ENCODE measurements at places on chromosomes 13 and 19. TPM values are rescaled to one million over a fixed set of nuclear protein-coding genes. Genes with fewer than 3 reads are reported as not detected.
A peak's percentile ranks its signal among the peaks of the same experiment; 100 is the strongest.

The TM9SF2 gene
- 116 TPM for total RNA-seq

GRCh38 chr19:35206855-35207254 lies 21.7 kb downstream of the FAM187B start:
- DNase-seq, result no peak

The TMPRSS9 gene
- not detected for total RNA-seq

GRCh38 chr13:109212650-109213049 lies 573.7 kb downstream of the IRS2 start:
- DNase-seq, result peak; percentile 19

The PSG6 gene
- not detected for total RNA-seq

The PRR22 gene
- total RNA-seq, result 2.9 TPM

- DNase-seq, result peak; percentile 39
Observed at GRCh38 chr13:45327253-45327955, 13.6 kb downstream of the TPT1 start.

GRCh38 chr19:53019684-53020083 lies 6.0 kb downstream of the ERVV-1 start:
- no peak for DNase-seq

The FCGBP gene
- total RNA-seq, result 0.06 TPM

DNA sequence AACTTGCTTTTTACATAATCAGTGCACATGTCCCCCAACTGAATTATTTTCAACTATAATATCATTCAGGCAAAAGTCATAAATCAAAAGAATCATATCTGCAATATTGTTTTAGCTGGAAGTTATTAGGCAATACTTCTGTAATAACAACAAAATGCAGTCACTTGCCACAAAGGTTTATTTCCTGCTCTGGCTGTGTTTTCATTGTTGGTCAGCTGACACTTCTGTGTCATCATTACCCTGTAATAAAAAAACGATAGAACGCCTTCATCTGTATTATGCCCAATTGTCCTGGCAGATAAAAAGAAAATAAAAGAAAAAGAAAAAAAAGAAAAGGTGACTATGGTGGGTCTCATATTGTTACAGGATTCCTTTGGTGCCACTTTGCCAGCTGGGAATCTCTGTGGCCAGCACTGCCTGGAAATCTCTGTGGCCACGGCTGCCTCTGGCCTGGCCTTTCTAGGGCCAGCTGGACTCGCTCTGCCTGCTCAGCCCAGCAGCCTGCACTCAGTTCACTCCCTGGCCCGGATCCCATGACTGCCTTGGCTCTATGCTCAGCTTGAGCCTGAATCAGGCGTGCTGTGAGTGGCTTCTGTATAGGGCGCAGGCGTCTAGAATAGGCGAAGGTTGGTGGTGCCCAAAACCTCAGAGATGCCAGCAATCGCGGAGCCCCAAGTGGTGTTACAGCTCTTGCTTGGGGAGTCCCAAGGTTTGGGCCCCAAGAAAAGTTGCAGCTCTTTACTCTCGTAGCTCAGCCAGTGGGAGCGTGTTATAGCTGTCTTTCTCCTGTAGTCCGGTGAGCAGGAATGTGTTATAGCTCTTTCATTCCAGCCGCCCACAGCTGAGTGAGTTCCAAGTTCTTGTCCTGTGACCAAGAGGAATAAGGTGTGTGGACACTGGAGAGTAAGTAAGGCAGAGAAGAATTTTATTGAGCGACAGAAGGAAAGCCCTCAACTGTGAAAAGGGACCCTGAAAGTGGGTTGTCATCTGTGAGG lies 1227.1 kb downstream of the SLITRK1 start:
- DNase-seq, result peak; percentile 91

The ZFR2 gene
- not detected for total RNA-seq

The SNRNP70 gene
- total RNA-seq, result 207 TPM

DNA sequence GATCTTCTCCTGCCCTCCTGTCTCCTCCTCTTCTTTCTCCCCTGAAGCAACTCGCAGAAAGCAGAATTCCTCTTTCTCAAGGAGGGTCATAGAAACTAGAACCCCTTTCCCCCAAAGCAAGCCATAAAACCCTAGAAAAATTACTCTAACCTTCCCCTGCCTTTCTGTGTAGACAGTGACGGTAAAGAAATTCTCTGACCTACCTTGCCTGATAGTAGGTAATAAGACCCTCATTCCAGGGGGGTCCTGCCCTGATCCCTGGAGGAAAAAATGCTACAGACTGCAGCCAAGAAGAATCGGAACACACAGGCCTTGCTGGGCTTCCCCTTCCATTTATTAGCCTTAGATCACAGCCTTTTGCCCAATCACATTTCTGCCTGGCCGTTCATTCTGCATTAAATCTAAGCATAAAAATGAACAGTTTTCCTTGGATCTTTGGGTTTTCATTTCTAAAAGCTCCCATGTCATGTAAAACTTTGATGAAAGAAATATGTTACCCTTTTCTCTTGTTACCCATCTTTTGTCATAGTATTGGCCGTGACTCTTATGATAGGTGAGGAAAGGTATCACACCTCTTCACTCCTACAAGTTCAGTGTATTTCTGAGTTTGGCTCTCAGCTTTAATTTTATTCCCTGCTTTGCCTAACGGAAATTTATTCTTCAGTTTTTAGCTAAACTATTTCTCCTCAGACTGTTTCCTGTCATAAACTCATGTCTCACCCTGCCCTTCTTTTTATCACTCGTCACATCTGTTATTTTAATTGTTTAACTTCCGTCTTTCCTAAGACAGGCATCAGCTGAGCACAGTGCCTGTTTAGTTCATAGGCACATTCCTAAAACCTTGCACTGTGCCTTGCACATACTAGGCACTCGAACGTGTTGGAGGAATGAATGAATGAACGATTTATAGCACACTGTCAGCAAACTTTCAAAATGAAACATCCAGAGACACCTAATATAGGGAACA lies 20.4 kb upstream of the CPB2 start:
- DNase-seq, result no peak

DNA sequence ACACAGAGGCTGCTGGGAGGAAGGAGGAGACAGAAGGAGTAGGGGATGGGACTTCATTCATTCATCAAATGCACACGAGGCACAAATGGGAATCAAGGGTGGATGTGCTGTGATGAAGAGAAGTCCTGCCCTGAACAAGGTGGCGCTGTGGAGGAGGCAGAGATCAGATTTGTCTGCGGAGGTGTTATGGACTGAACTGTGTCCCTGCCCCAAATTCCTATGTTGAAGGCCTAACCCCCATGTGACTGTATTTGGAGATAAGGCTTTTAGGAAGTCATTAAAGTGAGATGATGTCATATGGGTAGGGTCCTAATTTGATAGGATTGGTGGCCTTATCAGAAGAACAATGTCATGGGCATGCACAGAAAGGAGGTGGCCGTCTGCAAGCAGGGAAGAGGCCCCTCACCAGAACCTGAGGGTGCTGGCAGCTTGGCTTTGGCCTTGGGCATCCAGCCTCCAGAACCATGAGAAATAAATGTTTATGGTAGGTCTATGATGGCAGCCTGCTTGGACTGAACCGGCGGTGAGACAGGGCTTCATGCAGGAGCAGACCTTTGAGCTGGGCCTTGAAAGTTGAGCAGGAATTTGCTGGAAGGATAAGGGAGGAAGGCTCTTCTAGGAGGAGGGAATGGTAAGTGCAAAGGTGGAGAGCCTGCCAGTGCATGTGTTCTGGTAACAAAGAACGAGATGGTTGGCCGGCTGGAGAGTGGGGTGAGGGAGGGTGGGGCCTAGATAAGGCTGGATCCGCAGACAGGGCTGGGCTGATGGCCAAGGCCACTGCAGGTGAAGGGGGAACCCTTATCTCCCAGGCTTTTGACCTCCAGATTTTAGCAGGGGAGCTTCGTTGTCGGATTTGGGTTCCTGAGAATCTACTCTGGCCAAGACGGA lies 2.7 kb upstream of the CEBPA start:
- DNase-seq, result no peak

DNA sequence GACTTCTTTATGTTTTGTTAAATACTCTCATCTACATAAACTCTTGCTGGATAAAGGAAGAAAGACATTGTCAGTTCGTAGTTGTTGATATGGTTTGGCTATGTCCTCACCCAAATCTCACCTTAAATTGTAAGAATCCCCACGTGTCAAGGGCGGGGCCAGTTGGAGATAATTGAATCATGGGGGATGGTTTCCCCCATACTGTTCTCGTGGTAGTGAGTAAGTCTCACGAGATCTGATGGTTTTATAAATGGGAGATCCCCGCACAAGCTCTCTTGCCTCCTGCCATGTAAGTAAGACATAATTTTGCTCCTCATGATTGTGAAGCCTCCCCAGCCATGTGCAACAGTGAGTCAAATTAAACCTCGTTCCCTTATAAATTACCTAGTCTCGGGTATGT lies 3.6 kb downstream of the ADGRE1 start:
- DNase-seq, result no peak

- peak; percentile 6 for DNase-seq
Observed at GRCh38 chr19:27746691-27747380, 1466.1 kb downstream of the UQCRFS1 start.

GRCh38 chr13:70249332-70250064 lies 141.2 kb upstream of the KLHL1 start:
- no peak for DNase-seq

- no peak for DNase-seq
Observed at GRCh38 chr19:18526316-18526715, 4.4 kb upstream of the ELL start.

The CALR gene
- 1,378 TPM for total RNA-seq

The LILRB5 gene
- not detected for total RNA-seq

DNA sequence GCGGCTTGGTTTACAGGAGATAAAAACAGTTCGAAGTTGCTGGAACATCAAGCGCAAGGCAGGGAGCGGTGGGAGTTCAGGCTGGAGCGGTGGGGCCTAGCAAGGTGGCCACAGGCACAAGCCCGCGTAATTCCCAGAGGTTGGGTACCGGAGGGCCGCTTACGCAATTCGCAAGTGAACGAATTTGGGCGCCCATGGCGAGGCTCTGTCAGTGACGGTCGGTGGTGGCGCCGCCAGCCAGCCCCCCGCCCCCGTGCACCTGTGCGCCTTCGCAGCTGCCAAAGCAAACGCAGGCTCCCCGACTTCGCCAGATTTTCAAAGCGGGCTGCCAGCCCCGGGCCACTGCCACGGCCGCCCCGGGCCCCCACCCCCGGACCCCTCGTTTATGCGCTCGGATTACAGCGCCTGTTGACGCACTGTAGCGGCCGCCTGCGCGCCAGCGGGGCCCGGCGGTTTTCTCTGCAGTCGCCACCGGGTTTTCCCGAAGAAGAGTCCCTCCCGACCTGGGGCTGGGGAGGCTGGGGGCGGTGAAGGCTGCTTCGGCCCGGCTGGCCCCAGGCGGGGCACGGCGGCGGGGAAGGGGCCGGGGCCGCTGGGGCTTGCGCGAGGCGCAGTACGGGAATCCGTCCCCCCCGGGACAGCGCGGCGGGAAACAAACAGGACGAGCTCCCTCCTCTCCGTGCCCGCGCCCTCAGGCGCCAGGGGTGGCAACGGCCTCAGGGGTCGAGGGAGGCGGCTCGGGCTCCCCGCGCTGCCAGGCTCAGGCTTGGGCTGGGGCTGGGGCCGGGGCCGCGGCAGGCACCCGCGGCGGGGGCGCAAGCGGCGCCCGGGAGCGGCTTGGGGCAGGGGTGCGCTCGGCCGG lies 709 bp downstream of the N4BP2L1 start:
- DNase-seq, result no peak

DNA sequence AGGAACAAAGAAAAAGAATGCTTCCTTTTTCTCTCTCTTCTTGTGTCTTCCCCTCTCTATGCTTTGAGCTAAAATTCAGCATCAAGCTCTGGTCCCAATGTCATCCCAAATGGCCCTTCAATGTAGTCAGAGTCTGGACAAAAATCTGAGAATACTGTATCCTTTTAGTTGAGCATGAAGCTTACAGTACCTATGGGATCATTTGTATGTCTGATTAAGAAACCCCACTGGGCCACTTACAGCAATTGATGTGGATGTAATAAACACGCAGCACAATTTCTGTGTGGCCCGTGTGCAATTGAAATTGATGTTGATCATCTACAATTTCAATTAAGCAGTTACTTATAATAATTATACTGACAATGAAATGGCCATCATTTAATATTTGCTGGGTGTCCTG lies 188.9 kb upstream of the RNF113B start:
- DNase-seq, result no peak

DNA sequence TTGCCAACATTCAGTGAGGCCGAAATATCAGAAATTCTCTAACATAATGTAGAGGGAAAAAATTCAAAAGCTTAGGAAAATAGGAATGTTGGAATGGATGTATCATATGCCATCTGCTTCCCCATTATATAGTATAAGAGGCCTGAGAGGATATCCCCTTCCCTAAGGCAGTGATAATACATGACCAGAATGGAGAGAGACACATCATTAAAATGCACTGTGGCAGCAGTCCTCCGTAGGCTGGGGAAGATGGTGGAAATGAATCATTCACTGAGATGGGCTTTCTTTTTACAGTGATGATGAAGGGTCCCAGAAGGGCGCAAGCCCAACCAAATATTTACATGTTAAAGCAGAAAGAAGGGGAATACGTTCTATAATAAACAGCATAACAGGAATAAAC lies 799.1 kb upstream of the SPRY2 start:
- DNase-seq, result no peak

DNA sequence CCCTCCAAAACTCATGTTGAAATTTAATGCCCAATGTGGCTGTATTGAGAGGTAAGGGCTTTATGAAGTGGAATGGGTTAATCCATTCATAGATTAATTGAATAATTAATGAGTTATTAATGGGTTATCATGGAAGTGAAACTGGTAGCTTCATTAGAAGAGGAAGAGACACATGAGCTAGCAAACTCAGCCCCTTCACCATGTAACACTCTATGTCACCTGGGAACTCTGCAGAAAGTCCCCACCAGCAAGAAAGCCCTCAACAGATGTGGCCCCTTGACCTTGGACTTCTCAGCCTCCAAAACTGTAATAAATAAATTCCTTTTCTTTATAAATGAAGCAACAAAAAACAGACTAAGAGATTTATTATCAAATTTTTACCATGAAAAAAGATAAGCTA lies 223.5 kb downstream of the KLF12 start:
- DNase-seq, result no peak

DNA sequence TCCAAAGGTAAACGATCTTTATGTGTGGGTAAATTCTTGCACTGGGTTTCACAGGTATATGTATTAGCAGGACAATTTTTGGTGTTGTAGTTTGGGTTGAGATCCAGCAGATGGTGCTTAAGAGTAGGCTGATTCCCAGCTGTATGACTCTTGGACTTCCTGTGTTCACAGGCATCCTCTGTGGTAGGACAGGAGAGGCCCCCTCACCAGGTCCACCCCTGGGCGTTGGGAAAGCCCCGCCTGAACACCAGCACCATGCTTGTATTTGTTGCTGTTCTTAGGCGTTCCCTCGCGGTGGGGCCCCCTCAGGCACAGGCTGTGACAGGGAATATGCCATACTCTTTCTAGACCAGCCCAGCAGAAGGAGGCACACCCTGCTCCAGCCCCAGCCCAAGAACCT lies 49.5 kb upstream of the PCDH17 start:
- DNase-seq, result no peak

- no peak for DNase-seq
Observed at GRCh38 chr13:98399756-98400155, 177.2 kb downstream of the STK24 start.

GRCh38 chr19:10286803-10287737 lies at the start of gene ICAM4:
ICAM4 (plus strand) TSS chr19:10286955; CDS start chr19:10287013, 58 bp downstream.
- peak; percentile 36 for DNase-seq

GRCh38 chr19:56377105-56377924 lies 16.0 kb downstream of the ZNF582 start:
- peak; percentile 11 for DNase-seq
